G401 (cell line): ENCODE measurements at places on chromosomes 5 and 9. TPM values are rescaled to one million over a fixed set of nuclear protein-coding genes. Genes with fewer than 3 reads are reported as not detected.

The C9orf153 gene
- 0.07 TPM in 1 of 2 replicates, not detected in the other for total RNA-seq

The EFNA5 gene
- 0.54 and 0.98 TPM in 2 replicates for total RNA-seq

The TMEM215 gene
- not detected in 2 replicates for total RNA-seq

The RAB3C gene
- total RNA-seq: not detected in 2 replicates

The RANBP3L gene
- not detected in 2 replicates for total RNA-seq
